Motor neuron (in vitro differentiated cells): ENCODE measurements at places on chromosomes 1 and 21. TPM values are rescaled to one million over a fixed set of nuclear protein-coding genes. Genes with fewer than 3 reads are reported as not detected.

GRCh38 chr1:11736746-11737639 lies 1.1 kb downstream of the AGTRAP start:
- peak; percentile 11 for ATAC-seq

PTPN14 gene
- total RNA-seq = 6.9 and 12.7 TPM in 2 replicates

- ATAC-seq = no peak
Observed at GRCh38 chr1:203569490-203570318, 56.9 kb upstream of the ATP2B4 start.

OR2L13 gene
- 0.05 and 0.13 TPM in 2 replicates for total RNA-seq

CACNA1S gene
- total RNA-seq = 0.09 and 0.10 TPM in 2 replicates

DMBX1 gene
- total RNA-seq = not detected in 2 replicates

IL10 gene
- total RNA-seq = 0.46 TPM in 1 of 2 replicates, not detected in the other

GRCh38 chr1:56326056-56326455 lies 253.3 kb downstream of the PLPP3 start:
- peak; percentile 55 for ATAC-seq

GRCh38 chr1:107647012-107647411 lies 318.0 kb downstream of the VAV3 start:
- no peak for ATAC-seq

KLHDC9 gene
- 21.0 and 22.4 TPM in 2 replicates for total RNA-seq

DNA sequence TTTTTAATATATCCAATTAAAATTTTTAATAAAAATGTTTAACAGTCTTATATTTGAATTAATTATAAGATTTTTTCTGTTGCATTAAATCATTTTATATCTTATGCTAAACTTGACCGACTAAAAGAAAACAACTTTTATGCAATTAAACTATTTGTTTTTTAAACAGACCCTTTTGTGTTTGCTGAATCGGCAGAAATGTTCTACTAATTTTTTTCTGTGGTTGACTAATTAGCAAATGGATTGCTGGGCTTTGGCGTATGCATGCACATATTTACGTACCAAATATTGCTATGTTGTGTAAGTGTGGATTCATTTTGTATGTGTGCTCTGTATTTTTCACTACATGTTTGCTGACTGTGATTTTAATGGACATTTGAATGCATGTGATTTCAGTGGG lies 174.8 kb downstream of the PBX1 start:
- ATAC-seq = no peak

PLA2G2C gene
- 0.21 TPM in 1 of 2 replicates, not detected in the other for total RNA-seq

DNA sequence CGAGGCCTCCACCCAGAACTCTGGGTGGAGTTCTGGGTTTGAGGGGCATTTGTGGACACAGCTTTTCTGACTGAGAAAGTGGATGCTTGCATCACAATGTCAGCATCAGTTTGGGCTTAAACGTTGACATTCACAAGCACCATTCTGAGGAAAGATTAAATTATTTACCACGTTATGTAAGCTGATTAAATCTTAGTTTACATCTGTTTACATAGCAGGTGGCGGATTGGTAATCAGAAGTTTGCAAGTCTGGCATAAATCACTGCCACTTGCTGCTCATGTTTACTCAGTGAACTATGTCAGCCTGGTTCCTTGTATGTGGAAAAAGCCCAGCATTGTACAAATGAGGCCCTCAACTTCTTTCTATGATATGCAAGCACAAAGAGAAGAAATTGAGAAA lies 310.1 kb downstream of the PAPPA2 start:
- ATAC-seq = no peak

FAM76A gene
- 5.7 and 6.1 TPM in 2 replicates for total RNA-seq

DNA sequence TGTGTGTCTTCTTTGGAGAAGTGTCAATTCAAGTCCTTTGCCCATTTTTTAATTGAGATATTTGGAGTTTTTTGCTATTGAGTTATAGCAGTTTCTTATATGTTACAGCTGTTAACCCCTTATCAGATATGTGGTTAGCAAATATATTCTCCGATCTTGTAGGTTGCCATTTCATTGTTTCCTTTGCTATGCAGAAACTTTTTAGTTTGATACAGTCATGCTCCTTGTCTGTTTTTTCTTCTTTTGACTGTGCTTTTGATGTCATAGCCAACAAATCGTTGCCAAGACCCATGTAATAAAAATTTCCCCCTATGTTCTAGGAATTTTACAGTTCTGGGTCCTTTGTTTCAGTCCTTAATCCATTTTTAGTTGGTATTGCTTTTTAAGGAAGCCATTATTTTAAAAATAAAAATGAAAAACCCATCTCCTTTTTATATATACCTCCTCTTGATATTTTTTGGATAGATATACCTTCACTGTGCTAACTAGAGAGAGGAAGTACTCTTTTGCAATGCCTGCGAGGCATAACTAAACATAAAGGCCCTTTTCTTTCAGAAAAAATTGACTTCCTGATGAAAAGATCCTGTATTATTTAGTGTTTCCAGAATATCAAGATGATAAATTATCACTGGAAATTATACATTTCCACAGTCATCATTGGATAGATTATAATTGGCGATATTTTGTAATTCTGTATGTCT lies 127.8 kb downstream of the HS2ST1 start:
- ATAC-seq = no peak

GRCh38 chr1:33500547-33500946 lies 28.1 kb downstream of the ZSCAN20 start:
- no peak for ATAC-seq

DNA sequence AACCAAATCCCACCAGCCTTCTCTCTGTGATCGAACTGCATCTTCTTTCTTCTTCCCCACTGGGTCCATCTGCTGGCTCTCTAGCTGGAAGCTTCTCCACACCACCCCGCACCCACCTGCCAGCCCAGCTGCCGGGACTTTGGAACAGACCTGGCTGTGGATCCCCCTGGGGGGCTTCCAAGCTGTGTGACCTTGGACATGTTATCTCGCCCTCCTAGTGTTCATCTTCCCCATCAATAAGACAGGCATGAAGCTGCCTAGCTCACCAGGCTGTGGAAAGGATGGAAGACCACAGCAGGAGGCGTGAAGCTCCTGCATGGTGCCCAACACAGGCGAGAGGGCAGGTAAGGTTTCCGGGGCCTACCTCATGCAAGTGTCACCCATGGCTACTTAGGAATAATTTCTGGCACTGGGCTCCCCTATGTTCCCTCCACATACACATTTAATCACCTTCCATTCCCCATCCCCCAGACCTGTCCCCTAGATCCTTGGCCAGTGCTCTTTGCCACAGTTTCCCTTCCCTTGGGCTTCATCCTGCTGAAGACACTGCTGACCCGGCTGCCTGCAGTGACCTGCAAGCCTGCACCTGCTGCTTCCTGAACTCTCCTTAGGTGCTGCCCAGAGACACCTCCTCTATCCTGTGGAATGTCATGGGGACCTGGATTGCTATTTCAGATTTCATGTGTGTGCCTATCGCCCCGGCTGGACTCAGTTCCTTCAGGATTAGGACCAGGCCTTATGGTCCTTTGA lies 13.2 kb upstream of the C2CD2 start:
- ATAC-seq = no peak

GRCh38 chr21:44304011-44304616 lies 4.3 kb downstream of the PFKL start:
- no peak for ATAC-seq

MLLT11 gene
- 3.6 TPM in 2 replicates for total RNA-seq

S100A1 gene
- total RNA-seq = 1.1 and 2.5 TPM in 2 replicates

NR5A2 gene
- total RNA-seq = not detected in 2 replicates

DNA sequence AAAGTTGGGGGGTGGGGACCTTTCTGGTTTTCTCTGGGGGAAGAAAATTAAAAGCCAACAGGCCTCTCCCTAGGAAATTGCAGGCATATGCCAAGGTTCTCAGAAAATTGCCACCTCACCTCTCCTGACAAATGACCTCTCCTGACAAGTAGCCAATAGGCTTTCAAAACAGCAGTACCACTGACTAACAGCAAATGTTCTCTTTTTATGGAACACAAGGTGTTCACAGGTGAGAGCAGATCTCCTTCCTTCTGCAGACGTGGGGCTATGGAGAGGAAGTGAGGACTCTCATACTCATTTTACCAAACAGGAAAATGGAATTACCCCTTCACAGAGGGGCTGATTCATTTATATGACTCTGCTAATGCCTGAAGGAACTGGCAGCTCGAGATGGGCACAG lies 32.7 kb upstream of the SUCO start:
- ATAC-seq = no peak

APOBEC4 gene
- 5.3 and 7.2 TPM in 2 replicates for total RNA-seq

GRCh38 chr1:55822891-55823290 lies 607.7 kb upstream of the USP24 start:
- ATAC-seq = no peak

DNA sequence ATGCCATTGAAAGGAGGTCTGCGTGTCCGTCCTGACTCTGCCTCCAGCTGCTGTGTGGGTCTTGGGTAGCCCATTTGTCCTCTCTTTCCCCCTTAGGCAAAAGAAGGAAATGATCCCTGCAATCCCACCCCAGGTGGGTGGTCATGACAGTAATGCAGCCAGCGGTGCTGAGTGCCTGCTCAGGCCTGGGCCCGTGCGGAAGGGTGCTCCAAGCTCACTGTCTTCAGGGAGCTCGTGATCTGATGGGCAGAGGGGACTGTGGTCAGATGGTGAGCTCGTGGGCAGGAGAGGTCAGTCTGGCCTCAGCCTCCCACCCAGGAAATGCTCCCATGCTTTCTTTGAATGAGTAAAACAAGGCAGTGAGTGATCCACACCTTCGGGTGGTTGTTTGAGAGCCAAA lies 35.3 kb upstream of the TTC4 start:
- no peak for ATAC-seq

DNA sequence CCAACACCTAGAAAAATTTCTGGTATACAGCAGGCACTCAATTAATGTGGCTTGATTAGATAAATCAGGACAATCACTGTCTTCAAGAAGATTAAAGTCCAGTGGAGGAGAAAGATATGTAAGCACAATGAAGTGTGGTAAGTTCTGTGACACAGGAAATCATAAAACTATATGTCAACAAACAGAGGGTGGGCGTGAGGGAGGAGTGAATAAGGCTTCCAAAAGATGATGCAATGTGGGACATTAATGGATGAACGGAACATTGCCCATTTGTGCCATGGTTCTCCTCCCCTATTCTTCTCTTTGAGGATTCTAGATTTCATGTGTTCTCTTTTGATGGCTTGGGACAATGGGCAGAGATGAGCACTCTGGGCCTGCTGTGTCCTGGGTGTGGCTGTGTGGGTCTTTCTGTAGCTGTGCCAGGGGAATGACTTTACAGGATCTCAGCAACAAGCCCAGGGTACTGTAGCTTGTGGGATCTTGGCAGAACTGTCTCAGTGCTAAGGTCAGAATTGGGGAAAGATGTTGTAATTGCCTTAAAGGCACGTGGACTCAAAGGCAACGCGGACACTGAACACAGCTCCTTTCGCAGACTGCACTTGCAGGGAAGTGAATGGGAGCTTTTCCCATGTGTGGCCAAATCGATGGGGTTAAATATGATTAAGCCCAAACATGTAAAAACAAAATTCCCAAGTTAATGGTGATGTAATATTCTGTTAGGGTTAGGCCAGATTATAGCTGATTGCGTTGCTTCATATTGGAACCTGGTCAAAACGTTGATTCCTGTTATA lies 366.9 kb downstream of the TGFB2 start:
- no peak for ATAC-seq

- ATAC-seq = no peak
Observed at GRCh38 chr1:96524100-96524499, 197.5 kb upstream of the PTBP2 start.

OLIG2 gene
- total RNA-seq = 9.8 and 10.1 TPM in 2 replicates

GJA4 gene
- 0.46 and 0.59 TPM in 2 replicates for total RNA-seq

DNA sequence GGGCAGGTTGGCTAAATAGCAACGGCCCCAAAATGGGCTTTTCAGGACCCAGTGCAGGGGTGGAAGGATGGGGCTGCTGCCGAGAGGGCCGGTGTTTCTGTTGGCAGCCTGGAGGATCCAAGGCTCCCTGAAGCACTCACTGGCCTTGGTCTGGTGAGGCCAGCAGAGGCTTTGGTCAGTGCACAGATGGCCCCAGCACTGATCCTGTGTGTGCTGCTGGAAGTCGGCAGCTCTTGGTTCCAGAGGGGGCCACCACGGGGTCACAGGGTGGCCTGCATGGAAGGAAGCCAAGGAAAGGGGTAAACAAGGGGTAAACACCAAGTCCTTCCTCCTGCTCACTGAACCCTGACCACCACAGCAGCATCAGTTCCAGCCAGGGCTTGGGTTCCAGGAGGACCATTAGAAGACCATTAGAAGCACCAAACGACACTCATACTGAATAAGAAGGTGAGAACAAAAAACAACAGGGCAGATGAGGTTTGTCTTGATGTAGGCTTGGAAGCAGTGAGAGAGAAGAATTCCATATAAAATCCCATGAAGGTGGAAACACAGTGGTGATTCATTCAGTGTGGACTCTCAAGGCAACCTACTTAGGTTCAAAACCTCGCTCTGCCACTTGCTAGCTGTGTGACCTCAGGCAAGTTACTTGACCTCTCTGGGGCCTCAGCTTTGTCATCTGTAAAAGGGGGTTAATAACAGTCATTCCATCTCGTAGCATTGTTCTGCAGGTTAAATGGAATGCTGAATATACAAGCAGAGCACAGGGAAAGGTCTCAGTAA lies 184.5 kb downstream of the RUNX1 start:
- ATAC-seq = no peak

- ATAC-seq = no peak
Observed at GRCh38 chr1:115840605-115841460, at the start of gene NHLH2. Gene NHLH2, minus strand, starts transcription at chr1:115841126. Its CDS starts 2,754 bp downstream, at chr1:115838372.

GRCh38 chr1:61742620-61743430 lies 545 bp downstream of the PATJ start:
- ATAC-seq = peak; percentile 87

DNA sequence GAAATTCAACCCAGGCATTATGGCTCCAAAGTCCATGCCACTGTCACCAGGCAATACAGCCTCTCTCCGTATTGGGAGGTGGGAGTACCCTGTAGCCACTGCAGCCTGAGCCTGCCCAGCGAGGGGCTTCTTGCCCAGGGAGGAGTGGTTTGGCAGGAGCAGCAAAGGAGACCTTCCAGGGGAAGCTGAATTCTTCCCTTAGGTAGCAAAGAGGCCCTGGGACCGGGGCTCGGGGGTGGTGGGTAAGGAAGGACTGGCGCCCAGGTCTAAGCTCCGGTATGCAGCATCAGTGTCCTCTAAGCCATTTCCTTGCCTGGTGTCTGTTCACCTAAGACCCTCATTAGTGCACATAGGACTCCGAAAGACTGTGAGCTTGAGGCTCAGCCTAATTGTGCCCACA lies 17.0 kb downstream of the TNNT2 start:
- no peak for ATAC-seq

HJV gene
- not detected in 2 replicates for total RNA-seq

CELA3A gene
- total RNA-seq = 0.84 TPM in 1 of 2 replicates, not detected in the other

CELA2B gene
- not detected in 2 replicates for total RNA-seq

- no peak for ATAC-seq
Observed at GRCh38 chr1:167332503-167332902, 111.8 kb downstream of the POU2F1 start.
